ENCODE measurements at places on chromosomes 4 and X. TPM values are rescaled to one million over a fixed set of nuclear protein-coding genes. Genes with fewer than 3 reads are reported as not detected.
A peak's percentile ranks its signal among the peaks of the same experiment; 100 is the strongest.

The RHOH gene
- total RNA-seq, result 109 TPM

The DRD5 gene
- total RNA-seq, result 0.09 TPM

The FHL1 gene
- total RNA-seq, result 6.1 TPM

The SYP gene
- total RNA-seq, result 14.4 TPM

The GPR34 gene
- 11.9 TPM for total RNA-seq

The PAK3 gene
- 1.4 TPM for total RNA-seq

The TCEAL2 gene
- total RNA-seq, result 0.09 TPM

The KLB gene
- total RNA-seq, result 0.05 TPM

The GLRB gene
- 1.9 TPM for total RNA-seq

GRCh38 chr4:148822572-148823418, 380.6 kb upstream of the NR3C2 start:
- no peak overlapping the region for H3K27ac ChIP-seq
- no peaks in the 10 kb centered on the region for H3K4me1 ChIP-seq
- H3K4me3 ChIP-seq, result no peak overlapping the region
- no peaks in the 10 kb centered on the region for H3K27me3 ChIP-seq
- no peaks in the 10 kb centered on the region for H3K36me3 ChIP-seq

GRCh38 chr4:108172753-108173598, 4.2 kb upstream of the LEF1 start:
- DNase-seq, result no peak
- peak overlapping the region; percentile 96 for H3K27ac ChIP-seq
- H3K4me3 ChIP-seq, result peak overlapping the region; percentile 68
- peaks cover 28% of the 10 kb centered on the region for H3K36me3 ChIP-seq
- peaks cover 27% of the 10 kb centered on the region for H3K27me3 ChIP-seq
- peaks cover 59% of the 10 kb centered on the region for H3K4me1 ChIP-seq

GRCh38 chr4:153497091-153497531, 31.0 kb downstream of the TMEM131L start:
- H3K4me1 ChIP-seq, result peaks cover 57% of the 10 kb centered on the region
- H3K27me3 ChIP-seq, result no peaks in the 10 kb centered on the region
- H3K4me3 ChIP-seq, result no peak overlapping the region
- H3K36me3 ChIP-seq, result peaks cover 45% of the 10 kb centered on the region
- peak; percentile 64 for DNase-seq
- peak overlapping the region; percentile 88 for H3K27ac ChIP-seq

GRCh38 chr4:108454227-108454626, 166.1 kb upstream of the RPL34 start:
- DNase-seq, result no peak
- H3K4me1 ChIP-seq, result peaks cover 3% of the 10 kb centered on the region
- H3K4me3 ChIP-seq, result no peak overlapping the region
- H3K36me3 ChIP-seq, result no peaks in the 10 kb centered on the region
- no peaks in the 10 kb centered on the region for H3K27me3 ChIP-seq
- no peak overlapping the region for H3K27ac ChIP-seq

DNA sequence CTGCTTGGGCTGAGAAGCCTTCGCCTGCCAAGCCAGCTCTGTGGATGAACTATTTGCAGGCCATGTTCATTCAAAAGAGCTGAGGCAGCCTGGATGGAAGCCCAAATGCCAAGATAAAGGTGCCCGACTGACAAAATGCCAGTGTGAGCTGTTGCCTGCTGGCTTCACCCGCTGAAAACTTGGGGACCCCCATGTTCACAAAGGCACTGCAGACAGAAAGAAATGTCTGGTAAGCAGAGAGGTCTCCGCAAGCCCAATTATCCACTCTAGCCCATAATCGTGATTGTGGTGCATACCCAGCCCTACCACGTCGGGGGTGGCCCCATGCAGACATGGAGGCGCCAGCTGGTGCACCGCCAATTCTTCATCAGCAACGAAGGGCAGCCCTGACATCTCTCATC, 13.0 kb upstream of the SMIM20 start:
- DNase-seq, result no peak
- no peaks in the 10 kb centered on the region for H3K36me3 ChIP-seq
- peaks cover 4% of the 10 kb centered on the region for H3K27me3 ChIP-seq
- no peak overlapping the region for H3K27ac ChIP-seq

DNA sequence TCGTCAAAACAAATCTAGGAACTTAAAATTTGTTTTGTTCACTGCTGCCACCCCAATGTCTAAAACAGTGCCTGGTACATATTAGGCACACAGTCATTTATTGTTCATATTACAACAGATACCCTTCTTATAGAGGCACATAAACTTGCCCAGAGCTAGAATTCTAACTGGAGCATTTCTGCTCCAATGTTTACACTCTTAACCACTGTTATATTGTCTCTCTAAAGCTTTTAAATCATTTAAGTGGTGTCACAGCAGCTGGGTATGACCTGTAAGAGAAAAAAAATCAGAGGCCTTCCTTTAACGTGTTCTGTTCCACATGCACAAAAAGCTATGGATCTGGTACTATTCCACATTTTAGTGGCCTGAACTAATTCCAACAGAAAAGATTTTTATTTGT, 3.0 kb downstream of the UBE2D3 start:
- H3K36me3 ChIP-seq, result peaks cover 3% of the 10 kb centered on the region
- H3K27ac ChIP-seq, result peak overlapping the region; percentile 21
- peaks cover 12% of the 10 kb centered on the region for H3K4me1 ChIP-seq
- H3K27me3 ChIP-seq, result no peaks in the 10 kb centered on the region

GRCh38 chr4:96833831-96834230, 993.9 kb downstream of the PDHA2 start:
- no peaks in the 10 kb centered on the region for H3K36me3 ChIP-seq
- no peaks in the 10 kb centered on the region for H3K4me1 ChIP-seq
- H3K27ac ChIP-seq, result no peak overlapping the region
- no peaks in the 10 kb centered on the region for H3K27me3 ChIP-seq
- no peak overlapping the region for H3K4me3 ChIP-seq

- no peak overlapping the region for H3K27ac ChIP-seq
- no peak overlapping the region for H3K4me3 ChIP-seq
- H3K4me1 ChIP-seq, result no peaks in the 10 kb centered on the region
- H3K27me3 ChIP-seq, result no peaks in the 10 kb centered on the region
Measured at GRCh38 chr4:20318909-20319277, 67.2 kb downstream of the SLIT2 start.

DNA sequence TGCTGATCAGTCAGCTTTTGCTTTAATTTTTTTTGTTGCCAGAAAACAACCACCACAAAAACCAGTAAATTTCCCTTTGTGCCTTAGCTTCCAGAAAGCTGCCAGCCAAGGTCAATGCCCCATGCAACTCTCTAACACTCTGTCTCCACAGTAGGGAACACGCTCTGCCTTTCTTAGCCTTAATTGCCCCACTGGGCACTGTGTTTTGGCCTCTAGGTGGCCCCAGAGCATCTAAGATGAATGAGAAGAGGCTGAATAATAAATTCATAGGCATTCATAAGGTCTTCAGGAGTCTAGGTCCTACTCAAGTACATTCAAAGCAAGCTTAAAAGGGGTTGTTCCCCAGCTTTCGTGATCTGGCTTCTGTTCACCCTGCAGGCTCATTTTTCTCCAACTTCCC, 57.7 kb upstream of the PASD1 start:
- H3K4me1 ChIP-seq, result no peaks in the 10 kb centered on the region
- H3K27ac ChIP-seq, result no peak overlapping the region
- no peaks in the 10 kb centered on the region for H3K36me3 ChIP-seq
- no peak overlapping the region for H3K4me3 ChIP-seq
- no peaks in the 10 kb centered on the region for H3K27me3 ChIP-seq

DNA sequence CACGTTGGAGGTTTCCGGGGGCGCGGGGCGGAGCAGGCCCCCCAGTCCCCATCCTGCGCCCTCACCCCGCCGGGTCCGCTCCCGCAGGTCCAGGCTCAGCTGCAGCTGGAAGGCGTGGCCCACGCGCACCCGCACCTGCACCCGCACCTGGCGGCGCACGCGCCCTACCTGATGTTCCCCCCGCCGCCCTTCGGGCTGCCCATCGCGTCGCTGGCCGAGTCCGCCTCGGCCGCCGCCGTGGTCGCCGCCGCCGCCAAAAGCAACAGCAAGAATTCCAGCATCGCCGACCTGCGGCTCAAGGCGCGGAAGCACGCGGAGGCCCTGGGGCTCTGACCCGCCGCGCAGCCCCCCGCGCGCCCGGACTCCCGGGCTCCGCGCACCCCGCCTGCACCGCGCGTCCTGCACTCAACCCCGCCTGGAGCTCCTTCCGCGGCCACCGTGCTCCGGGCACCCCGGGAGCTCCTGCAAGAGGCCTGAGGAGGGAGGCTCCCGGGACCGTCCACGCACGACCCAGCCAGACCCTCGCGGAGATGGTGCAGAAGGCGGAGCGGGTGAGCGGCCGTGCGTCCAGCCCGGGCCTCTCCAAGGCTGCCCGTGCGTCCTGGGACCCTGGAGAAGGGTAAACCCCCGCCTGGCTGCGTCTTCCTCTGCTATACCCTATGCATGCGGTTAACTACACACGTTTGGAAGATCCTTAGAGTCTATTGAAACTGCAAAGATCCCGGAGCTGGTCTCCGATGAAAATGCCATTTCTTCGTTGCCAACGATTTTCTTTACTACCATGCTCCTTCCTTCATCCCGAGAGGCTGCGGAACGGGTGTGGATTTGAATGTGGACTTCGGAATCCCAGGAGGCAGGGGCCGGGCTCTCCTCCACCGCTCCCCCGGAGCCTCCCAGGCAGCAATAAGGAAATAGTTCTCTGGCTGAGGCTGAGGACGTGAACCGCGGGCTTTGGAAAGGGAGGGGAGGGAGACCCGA, 14.0 kb downstream of the SHOX start:
- no peaks in the 10 kb centered on the region for H3K4me1 ChIP-seq
- H3K36me3 ChIP-seq, result no peaks in the 10 kb centered on the region
- DNase-seq, result no peak
- H3K4me3 ChIP-seq, result no peak overlapping the region
- no peak overlapping the region for H3K27ac ChIP-seq

GRCh38 chrX:65679071-65679540, 11.7 kb downstream of the MSN start:
- H3K4me1 ChIP-seq, result no peaks in the 10 kb centered on the region
- H3K27ac ChIP-seq, result no peak overlapping the region
- no peak for DNase-seq
- H3K36me3 ChIP-seq, result peaks cover 19% of the 10 kb centered on the region

GRCh38 chr4:174460684-174461083, 61.6 kb downstream of the HPGD start:
- no peak overlapping the region for H3K27ac ChIP-seq
- H3K36me3 ChIP-seq, result no peaks in the 10 kb centered on the region
- H3K4me1 ChIP-seq, result no peaks in the 10 kb centered on the region
- H3K27me3 ChIP-seq, result no peaks in the 10 kb centered on the region
- no peak for DNase-seq

DNA sequence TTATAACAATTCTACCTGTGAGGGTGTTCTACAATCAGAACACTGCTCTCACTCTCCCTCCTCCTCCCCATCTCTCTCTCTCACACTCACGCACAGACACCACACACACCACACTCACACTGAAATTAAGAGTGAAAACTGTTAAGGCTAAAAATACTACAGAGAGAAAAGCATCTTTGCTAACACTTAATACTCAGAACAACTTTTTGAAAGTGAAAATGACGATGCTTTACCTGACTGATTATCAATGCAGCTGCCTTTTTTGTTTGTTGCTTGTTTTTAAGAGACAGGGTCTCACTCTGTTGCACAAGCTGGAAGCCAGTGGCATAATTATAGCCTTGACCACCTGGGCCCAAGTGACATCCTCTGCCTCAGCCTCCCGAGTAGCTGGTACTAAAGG, 222.4 kb downstream of the APBB2 start:
- no peaks in the 10 kb centered on the region for H3K27me3 ChIP-seq
- H3K36me3 ChIP-seq, result no peaks in the 10 kb centered on the region
- H3K27ac ChIP-seq, result no peak overlapping the region

DNA sequence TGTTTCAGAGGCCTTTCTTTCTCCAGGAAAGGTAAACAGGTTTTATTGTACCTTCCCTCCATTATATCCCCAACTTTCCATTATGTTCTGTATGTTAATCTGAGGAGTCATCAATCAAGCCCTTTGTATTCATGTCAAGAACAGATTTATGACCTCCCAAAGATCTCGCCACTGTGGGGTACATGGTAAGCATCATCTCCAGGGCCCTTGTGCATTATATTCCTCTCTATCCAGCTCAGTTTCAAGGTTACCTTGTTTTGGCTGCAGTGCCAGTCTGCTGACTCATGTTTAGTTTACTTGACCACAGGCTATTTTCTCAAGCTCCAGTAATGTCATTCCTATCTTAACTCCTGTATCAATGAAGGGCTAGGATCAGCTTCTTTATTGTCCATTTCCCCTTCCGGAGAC, 125.1 kb upstream of the FRMPD4 start:
- H3K36me3 ChIP-seq, result no peaks in the 10 kb centered on the region
- H3K27me3 ChIP-seq, result no peaks in the 10 kb centered on the region
- DNase-seq, result no peak
- H3K4me3 ChIP-seq, result no peak overlapping the region

- no peaks in the 10 kb centered on the region for H3K27me3 ChIP-seq
- H3K36me3 ChIP-seq, result no peaks in the 10 kb centered on the region
- DNase-seq, result no peak
- no peaks in the 10 kb centered on the region for H3K4me1 ChIP-seq
- H3K27ac ChIP-seq, result no peak overlapping the region
- H3K4me3 ChIP-seq, result no peak overlapping the region
Measured at GRCh38 chr4:162586266-162586665, 422.5 kb upstream of the FSTL5 start.

GRCh38 chrX:151970661-151971060, 3.8 kb downstream of the GABRE start:
- H3K27ac ChIP-seq, result no peak overlapping the region
- DNase-seq, result no peak
- no peaks in the 10 kb centered on the region for H3K4me1 ChIP-seq
- no peaks in the 10 kb centered on the region for H3K36me3 ChIP-seq
- no peak overlapping the region for H3K4me3 ChIP-seq
- H3K27me3 ChIP-seq, result peaks cover 15% of the 10 kb centered on the region

DNA sequence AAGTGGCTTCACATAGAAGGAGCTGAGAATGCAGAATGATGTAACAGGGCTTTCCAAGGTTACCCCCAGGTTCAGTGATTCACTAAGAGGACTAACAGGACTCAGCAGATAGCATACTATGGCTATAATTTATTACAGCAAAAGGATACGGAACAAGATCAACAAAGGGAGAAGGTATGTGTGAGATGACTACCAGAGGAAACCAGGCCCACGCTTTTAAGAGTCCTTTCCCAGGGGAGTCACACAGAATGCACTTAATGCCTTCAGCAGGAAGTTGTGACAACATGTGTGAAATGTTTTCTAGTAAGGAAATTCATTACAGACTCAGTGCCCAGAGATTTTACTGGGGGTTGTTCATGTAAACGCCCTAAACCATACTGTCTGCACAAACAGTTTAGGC, 373.6 kb upstream of the MAGEB2 start:
- no peaks in the 10 kb centered on the region for H3K4me1 ChIP-seq
- no peak overlapping the region for H3K4me3 ChIP-seq
- no peaks in the 10 kb centered on the region for H3K36me3 ChIP-seq
- DNase-seq, result no peak

DNA sequence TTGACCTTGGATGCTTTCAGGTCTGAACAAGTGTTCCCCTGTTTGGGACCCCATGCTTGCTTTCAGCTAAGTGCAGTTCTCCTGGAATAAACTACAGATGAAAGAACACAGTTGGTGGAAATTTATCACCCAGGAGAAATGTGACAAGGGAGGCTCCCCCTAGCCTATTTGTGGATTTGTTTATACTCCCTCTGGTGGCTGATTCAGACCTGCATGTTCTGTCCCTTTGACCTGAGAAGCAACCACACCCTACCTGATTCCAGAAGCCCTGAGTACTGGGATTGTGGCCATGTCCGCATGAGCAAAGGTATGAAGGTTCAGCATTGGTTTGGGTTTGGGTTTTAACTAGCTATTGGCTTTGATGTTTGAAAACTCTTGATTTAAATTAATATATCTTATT, 440.9 kb downstream of the MID1IP1 start:
- no peak overlapping the region for H3K4me3 ChIP-seq
- DNase-seq, result peak; percentile 28
- no peaks in the 10 kb centered on the region for H3K4me1 ChIP-seq
- H3K36me3 ChIP-seq, result no peaks in the 10 kb centered on the region
- no peak overlapping the region for H3K27ac ChIP-seq
